ENCODE measurements at places on chromosomes 5 and 9.

DNA sequence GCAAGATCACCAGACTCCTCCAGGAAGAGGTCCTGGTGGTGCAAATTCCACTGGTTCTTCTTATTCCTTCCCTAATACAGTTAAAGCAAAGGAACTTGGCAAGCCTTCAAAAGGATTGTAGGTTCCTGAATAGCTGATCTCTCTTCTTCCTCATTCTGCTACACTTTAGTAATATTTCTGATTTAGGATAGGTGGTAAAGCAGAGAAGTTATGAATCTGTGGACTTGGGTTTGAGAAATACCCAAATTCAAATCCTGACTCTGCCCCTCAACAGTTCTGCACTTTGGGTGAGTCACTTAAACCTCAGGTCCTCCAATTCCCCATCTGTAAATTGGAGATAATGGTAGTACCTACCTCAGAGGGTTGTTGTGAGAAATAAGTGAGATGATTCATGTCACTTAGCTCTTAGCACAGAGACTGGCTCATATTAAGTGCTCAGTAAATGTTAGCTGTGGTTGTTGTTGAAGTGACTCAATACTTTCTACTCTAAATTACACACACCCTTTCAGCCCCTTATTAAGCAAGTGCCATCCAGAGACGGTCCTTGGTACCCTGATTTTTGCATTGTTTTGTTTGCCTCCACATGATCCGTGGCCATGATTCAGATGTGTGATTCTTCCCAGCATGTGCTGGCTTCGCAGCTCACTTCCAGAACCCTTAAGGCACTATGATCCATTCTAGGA is 5.2 kb downstream of the SH3RF2 start:
- DNase-seq, result no peak

- no peak for DNase-seq
Measured at GRCh38 chr5:53331463-53331862, 149.0 kb upstream of the FST start.

DNA sequence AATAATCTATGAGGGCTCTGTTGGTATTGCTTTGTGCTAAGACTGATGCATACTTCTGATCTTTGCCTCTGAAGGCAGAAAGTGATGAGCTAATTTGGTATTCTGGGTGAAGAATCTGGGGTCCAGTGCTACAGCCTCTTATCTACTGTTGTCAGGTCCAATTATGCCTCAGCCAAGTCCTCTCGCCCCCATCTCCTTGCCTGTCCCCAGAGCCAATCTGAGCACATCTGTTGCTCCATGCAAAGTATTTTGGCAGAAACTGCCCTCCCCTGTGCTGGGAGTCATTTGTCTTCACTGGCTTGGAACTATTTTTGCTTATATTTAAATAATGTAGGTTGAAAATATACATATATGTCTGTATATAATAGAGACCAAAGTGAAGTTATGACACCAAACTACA is 23.4 kb downstream of the LSM11 start:
- no peak for DNase-seq

DNA sequence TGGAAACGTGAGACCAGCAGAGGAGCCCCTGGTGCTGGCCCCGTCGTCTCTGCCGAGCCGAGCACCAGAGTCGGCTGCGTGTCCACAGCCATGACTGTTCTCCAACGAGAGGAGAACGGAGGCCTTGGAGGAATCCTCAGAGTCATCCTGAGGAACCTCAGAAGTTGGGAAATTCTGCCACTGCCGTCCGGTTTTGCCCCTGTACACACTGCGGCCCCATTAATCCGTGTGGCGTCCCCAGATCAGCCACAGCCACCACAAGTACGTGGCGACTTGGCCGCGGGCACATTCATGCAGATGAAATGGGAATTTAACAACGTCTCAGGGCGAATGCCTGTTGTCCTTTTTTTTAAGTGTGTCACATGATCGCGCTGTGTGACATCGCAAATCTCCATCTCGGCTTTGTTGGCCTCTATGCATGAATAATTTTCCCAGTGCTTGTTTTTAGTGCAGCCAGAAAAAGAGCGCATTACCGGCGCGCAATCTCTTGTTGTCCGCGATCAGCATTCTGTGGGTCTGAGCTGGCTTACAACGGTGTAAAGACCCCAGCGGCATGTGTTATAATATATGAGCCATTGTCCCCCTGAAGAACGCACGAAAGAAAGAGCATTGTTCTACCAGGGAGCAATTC is 323.0 kb upstream of the IRX4 start:
- DNase-seq, result no peak

- no peak for DNase-seq
Measured at GRCh38 chr9:91391412-91391811, 29.7 kb upstream of the AUH start.

DNA sequence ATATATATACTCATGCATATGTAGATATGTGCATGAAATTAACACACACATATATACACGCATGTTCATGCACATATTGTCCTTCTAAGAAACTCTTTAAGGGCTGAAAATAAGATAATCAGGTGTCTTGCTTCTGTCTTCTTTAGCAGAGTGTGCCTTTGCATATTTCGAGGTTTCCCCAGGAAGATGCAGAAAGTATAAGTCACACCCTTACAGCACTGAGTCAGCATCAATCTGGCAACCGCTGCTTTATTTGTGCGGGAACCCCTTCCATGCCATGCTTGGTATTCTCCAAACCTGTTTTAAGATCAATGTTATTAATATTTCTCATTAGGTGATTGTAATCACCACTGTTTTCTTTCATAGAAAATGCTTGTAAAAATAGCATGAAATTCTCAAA is 557.9 kb downstream of the CAAP1 start:
- DNase-seq, result no peak

GRCh38 chr5:64971513-64971912 is 202.8 kb downstream of the CWC27 start:
- DNase-seq, result no peak

DNA sequence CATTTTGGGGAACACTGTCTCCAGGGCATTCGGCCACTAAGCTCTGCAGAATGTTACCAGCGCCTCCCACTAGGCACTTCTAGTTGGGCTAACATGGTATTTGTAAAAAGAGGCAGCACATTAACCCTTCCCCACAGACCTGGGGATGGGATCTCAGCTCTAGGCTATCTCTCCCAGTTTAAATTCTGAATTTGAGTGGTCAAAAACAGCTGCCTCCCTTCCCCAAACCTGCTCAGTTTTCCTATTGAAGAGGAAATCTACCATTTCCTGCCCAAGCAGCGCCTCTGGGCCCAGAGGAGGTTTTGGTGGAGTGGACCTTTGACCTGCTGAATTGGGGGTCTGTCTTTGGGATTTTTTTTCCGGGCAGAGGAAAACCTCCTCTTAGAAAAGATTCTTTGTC is 53.2 kb downstream of the ENC1 start:
- DNase-seq, result no peak

DNA sequence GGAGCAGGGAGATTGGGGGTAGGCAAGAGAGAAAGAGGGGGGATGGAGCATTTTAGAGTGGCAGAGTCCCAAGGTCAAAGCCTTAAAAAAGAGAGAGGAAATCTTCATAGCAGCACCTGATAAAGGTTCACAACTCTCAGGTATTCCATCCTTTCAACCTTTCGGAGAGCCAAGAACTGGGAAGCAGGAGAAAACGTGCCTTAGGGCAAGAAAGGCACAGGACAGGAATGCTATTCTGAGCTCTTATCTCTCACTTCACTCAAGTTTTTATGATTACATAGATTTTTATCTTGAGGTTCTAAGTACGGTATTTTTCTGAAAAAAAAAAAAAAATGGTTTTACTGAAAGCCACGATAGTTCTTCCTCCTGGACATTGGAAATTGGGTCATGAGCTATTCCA is 34.5 kb upstream of the SMAD5 start:
- no peak for DNase-seq

GRCh38 chr5:10118150-10118549 is 131.5 kb downstream of the ATPSCKMT start:
- no peak for DNase-seq

DNA sequence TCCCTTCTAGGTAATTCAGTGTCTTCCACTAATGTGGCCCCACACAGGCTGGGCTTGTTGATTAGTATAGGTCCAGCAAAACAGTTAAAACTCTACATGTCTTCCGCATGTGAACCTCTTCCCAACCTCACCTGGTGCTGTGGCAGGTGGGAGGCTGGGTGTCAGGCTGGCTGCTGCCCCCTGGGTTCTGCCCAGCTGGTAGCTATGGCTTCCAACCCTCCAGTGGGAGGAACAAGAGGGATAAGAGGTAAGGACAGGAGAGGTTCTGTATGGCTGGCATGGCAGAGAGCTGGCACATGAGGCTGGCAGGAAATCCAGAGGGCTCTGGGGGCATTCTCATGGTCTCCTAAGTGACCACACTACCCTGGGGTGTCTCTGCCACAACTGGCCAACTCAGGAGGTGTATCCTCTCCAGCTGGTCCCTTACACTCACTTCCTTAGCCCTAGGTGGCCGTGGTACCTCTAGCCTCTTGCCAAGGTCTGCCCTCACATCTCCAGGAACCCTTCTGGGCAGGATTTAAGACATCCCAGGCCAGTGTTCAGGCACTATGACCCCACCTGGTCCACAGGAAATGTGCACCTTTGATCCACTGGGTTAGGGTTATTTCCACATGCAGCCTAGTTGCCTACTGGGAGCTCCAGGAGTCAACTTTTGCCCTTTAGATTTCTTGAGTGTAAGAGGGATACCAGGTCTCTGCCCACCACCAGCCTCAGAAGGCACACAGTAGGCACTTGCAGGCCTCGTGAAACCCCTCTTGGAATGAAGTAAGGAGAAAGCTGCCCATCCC is 41.7 kb downstream of the AHRR start:
- DNase-seq, result no peak

DNA sequence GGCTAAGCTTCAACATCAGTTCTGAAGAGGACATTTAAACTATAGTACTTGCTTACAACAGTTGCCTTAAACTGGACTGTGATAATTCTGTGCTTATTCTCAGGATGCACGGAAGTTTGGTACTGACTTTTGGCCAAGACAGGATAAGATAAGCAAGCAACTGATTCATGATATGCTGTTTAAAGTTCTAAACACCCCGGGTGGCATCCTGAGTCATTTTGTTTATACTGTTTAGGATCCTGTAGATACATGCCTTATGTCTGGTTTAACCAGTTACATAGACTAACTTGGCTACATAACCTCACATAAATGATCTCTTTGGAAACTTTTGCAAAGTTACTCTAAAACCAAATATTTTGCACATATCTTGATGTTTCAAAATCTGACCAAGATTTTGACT is 95.9 kb downstream of the CDH9 start:
- no peak for DNase-seq

GRCh38 chr5:55364537-55365055 is 56.8 kb downstream of the MTREX start:
- DNase-seq, result no peak

GRCh38 chr5:62112689-62113228 is 193.2 kb upstream of the KIF2A start:
- no peak for DNase-seq

GRCh38 chr5:64742411-64742810 is 26.1 kb downstream of the SREK1IP1 start:
- no peak for DNase-seq

GRCh38 chr5:121378046-121378445 is 473.6 kb upstream of the FTMT start:
- DNase-seq, result no peak

DNA sequence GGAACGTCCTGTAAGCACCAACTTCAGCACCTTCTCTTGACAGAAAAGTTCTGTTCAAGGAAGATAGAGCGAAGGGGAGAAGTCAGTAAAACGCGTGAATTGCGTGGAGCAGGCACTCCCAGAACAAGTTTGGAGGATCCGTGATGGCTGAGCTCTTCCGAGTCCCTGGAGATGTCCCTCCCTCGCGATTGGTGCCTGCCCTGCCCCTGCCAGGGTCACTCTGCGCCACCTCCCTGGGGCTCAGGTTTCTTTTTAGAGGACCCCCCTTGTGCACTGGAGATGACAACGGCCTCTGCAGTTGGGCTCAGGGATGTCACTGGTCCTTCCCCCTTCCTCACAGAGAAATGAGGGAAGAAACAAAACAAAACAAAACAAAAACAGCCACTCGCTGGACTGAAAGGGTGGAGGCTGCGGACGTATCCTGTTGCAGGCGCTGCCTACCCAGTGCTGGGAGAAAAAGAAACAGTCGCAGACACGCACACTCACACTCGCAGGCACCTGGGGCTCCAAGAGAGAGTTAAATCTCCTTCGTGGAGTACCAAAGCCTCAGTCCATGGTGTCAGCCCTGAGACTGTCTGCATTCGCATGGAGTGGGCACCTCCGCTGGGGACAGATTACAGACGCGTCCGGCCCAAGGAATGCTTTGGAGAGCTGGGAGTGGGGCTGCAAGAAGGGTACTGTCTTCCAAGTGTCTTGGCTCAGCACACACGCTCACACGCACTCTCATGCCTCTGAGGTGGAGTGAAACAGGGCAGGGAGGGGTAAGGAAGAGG is 512.7 kb downstream of the SLCO4C1 start:
- DNase-seq, result no peak

- no peak for DNase-seq
Measured at GRCh38 chr9:113598451-113598850, 134.9 kb downstream of the RGS3 start.

- no peak for DNase-seq
Measured at GRCh38 chr5:179256328-179257175, 88.7 kb downstream of the ADAMTS2 start.

DNA sequence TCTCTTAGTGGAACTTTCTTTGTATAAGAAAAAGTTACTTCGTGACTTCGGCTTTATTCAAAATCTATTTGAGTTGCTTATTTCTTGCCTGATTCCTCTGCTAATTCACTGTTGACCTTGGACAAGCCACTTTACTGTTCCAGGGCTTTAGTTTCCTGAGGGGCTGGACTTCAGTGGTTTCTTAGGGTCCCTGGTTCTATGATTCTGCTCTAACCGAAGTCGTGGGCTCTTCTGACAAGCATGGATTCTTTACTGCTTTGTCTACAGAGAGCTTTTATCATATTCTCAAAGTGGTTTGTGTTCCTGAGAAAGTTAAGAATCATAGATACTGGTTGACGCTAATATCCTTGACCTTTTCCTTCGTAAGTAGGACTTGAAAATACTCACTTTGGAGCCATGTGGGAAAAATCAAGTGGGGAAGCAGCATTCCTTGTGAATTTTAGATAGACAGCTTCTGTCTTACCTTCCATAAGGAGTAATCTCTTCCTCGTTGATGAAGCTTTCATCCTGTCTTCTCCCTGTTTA is 21.1 kb downstream of the EXOSC2 start:
- DNase-seq, result no peak

GRCh38 chr9:93761822-93762221 is 185.4 kb downstream of the PHF2 start:
- no peak for DNase-seq

DNA sequence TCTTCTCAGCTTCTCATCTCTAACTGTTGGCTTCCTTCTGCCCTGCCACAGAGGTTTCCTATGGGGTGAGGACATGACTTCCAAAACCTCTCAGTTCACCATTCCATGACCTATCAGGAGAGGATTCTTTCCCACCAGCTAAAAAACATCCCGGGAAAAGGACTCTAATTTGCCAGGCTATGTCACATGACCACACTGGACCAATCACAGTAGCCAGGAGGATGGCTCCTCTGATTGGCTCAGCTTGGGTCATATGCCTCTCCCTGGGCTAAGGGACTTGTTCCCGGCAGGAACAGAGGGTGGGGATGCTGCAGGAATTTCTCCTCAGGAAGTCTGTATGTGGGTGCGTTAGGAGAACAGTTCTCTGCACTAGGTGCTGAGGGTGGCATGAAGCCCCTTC is 40.3 kb upstream of the XPA start:
- DNase-seq, result no peak

- DNase-seq, result no peak
Measured at GRCh38 chr5:100553209-100553608, 18.0 kb downstream of the FAM174A start.

GRCh38 chr5:1873243-1873959 is 9.3 kb downstream of the IRX4 start:
- no peak for DNase-seq

All from HL-60 (cell line).